ENCODE measurements at places on chromosomes 12 and 14. TPM values are rescaled to one million over a fixed set of nuclear protein-coding genes. Genes with fewer than 3 reads are reported as not detected.

C12orf56 gene
- total RNA-seq = not detected

MGP gene
- not detected for total RNA-seq

HSP90AA1 gene
- 1,101 TPM for total RNA-seq

GPRC5A gene
- total RNA-seq = 0.11 TPM

SLC7A7 gene
- total RNA-seq = not detected

RFX4 gene
- total RNA-seq = not detected

GPR84 gene
- not detected for total RNA-seq

KRT78 gene
- total RNA-seq = not detected

TAC3 gene
- total RNA-seq = 0.54 TPM

LYZ gene
- total RNA-seq = not detected

FAM90A1 gene
- 0.13 TPM for total RNA-seq
